ENCODE measurements at places on chromosomes 4 and X.

GRCh38 chr4:26345565-26345938, 24.7 kb downstream of the RBPJ start:
- ATAC-seq = no peak

GRCh38 chr4:138232364-138232763, 9.8 kb downstream of the SLC7A11 start:
- no peak for ATAC-seq

GRCh38 chr4:186486172-186486571, 69.2 kb downstream of the MTNR1A start:
- no peak for ATAC-seq

- no peak for ATAC-seq
Measured at GRCh38 chr4:138798404-138798803, 217.2 kb upstream of the NOCT start.

GRCh38 chr4:141541851-141542250, 94.5 kb upstream of the IL15 start:
- ATAC-seq = no peak

GRCh38 chr4:3736806-3737205, 29.4 kb upstream of the ADRA2C start:
- no peak for ATAC-seq

GRCh38 chrX:140918398-140919038, 83.9 kb upstream of the SPANXB1 start:
- ATAC-seq = peak; percentile 25

DNA sequence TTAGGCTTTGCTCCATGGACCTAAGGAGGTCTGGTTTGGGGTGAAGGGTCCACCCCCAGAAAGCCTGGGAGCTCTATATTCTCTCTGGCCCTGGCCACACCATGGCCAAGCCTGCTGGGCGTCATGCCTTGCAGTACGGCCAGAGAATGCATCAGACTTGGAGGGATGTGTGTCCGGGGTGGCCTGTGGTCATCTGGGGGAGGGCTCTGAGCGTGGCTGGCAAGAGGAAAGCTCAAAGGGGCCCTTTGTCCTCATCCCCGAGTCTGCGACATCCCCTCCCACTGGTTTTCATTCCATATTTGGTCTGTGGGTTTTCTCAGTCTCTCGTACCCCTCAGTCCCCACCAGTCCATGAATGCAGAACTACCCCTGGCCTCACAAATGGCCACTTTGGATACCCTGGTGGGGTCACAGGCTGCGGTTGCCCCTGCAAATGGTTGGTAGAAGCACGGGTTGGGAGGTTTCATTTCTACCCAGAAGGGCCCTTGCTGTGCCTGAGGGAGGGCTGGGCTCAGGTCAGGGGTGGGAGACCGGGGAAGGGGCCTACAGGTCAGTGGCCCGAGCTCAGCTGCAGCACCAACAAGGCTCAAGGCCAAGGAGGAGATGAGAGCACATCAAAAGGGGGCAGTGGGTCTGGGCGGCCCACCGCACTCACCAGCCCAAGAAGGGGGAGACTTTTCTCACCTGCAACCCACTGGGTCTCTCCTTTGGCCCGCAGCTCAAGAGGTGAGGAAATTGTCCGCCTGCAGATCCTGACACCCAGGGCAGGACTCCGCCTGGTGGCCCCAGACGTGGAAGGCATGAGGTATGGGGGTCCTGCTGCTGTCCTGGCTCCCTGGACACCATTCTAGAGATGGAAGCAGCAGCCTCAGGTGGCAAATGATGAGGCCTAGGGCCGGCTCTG, 30.2 kb downstream of the ZNF185 start:
- no peak for ATAC-seq

DNA sequence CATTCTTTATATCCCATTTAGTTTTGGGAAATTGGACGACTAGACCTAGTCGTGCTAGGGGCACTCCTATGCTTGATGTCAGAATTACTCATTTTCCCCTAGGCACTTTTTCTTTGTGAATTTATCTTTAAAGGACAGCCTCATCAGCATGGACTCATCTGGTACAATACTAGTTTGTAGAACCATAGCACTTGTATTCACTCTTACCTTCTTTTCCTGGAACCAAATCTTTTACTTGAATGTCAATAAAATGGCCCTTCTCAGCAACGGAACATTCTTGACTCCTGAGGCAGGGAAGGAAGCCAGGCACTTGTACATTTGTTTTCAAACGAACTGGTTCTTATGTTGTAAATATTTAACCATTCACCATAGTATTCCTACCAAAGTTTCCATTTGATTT, 187.1 kb downstream of the SHROOM3 start:
- no peak for ATAC-seq

GRCh38 chr4:76950052-76950955, 752 bp downstream of the SEPTIN11 start:
- ATAC-seq = peak; percentile 56

- no peak for ATAC-seq
Measured at GRCh38 chr4:187204389-187204918, 480.8 kb upstream of the FAT1 start.

GRCh38 chr4:185196437-185196836, 7.4 kb downstream of the CFAP97 start:
- ATAC-seq = no peak

DNA sequence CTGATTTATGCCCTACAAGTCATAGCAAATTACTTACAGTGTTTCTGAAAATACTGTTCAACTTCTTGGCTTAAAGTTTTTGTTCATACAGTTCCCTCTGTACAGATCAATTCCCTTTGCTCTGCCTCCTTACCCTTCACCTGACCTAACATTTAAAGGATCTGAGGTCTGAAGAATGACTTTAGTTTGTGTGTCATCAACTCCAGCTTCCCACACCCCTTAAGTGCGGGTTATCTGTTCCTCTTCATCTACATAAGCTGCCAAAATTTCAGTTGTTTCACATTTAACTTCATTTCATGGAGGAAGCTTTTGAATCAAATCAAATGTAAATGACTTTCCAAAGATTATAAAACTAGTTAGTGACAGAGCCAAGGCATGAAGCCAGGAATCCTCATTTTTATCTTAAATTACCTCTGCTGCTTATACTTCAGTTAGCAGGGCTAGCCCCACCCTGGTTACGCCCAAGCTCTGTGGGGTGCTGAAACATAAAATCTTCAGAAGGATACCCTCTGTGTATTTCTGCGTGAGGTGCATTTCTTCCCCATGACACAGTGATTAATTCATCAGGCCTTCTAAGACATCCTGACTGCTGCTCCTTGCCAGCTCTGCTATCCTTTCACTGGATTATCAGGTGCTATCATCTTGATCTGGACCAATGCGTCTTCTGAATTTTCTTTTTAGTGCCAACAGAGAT, 16.5 kb downstream of the CXCL1 start:
- no peak for ATAC-seq

- ATAC-seq = no peak
Measured at GRCh38 chr4:52110171-52110570, 59.1 kb downstream of the SPATA18 start.

DNA sequence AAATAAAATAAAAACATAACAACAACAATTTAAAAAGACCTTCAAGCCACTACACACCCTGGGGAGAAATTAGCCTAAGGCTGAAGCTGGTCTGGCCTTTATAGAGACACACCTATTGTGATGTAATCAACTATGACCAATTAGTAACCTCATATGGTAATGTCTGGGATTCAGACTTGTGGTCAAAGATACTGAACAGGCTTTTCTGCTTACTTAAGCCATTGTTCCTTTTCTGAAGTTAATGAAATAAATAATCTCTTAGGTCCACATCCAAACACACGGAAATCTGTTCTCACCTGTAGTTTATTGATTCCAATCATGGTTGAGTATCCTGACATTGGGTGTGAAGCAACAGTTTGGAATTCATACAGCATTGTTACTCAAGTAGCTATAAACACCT, 152.5 kb downstream of the PLS3 start:
- no peak for ATAC-seq

All from activated T-helper 17 cell treated with anti-CD3 and anti-CD28 coated beads, Interleukin-2, amount 50 U/mL, for 72 hours (primary cell).